Left hindlimb (tissue), 1 donor: ENCODE measurements at places on chromosomes 5 and 9.

DNA sequence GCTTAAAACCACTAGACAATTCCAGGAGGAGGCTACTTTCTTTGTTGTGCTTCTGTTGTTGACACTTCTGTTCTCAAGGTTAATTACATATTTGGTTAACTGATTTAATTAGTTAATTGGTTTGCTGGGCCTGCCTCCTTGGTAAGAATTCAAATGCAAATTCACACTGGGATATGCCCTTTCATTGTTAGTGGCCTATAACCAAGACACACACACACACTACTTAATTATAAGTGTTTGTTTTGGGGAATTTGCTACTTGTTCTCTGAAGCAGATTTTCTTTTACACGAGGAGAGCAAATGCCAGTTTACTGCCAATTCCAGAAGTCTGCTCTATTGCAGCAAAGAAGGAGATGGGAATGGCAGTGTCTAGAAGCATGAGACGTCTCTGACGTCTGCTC, 101.6 kb upstream of the BASP1 start:
- DNase-seq: no peak

DNA sequence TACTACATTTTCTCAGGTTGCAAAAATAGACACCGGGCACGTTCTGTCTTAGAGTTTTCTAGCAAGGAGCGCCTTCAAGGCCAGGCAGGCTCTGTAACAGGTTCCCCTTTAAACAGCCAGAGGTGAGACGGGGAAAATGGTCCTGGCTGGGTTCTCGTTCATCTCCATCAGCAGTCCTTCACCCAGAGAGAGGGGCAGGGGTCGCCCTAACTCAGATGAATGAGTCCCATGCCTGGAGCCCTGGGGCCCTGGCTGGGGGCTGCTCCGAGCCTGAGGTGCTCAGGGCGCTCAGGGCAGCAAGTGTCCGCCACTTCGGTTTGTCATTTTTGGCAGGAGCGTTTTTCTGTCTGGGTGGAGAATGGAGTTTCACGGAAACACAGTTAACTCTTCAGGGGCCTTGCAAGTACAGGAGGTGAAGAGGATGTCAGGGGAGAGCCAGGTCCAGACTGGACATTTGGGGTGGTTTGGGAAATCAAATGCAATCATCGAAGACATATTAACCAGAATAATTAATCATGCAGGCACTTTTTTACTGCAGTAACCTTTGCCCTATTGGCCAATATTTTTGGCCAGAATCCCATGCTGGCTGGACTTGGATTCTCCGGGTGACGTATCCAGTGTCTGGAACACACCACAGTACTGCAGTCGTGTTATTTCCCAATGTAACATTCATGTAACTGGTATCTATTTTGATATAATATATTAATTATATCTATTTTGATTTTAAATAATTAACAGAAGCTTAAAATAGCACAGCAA, 2.9 kb downstream of the NTNG2 start:
- no peak for DNase-seq

GRCh38 chr5:145946112-145946861, 9.9 kb downstream of the SH3RF2 start:
- DNase-seq: no peak

- peak; percentile 31 for DNase-seq
Observed at GRCh38 chr9:101119206-101119819, 90.8 kb downstream of the PLPPR1 start.

GRCh38 chr5:101977729-101978345, 318.2 kb downstream of the SLCO4C1 start:
- DNase-seq: no peak

GRCh38 chr9:110332766-110333165, 4.9 kb downstream of the TXNDC8 start:
- DNase-seq: no peak

DNA sequence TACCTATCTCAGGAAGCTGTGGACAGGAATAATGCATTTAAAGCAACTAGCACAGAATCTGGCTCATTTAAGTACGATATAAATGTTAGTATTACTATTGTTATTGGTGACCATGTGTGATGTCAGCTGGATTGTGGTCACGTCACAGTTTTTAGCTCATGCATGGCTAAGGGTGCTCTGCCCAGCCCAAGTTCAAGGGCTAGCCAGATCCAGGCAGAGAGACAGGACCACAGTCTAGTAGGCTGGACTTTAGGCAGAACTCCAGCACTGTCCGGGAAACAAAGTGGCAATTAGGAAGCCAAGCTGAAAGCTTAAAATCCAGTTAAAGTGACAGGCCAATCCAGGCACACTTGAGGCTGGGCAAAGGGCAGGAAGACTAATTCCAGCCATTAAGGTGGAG, 273.6 kb downstream of the ADAMTSL1 start:
- DNase-seq: peak; percentile 48

DNA sequence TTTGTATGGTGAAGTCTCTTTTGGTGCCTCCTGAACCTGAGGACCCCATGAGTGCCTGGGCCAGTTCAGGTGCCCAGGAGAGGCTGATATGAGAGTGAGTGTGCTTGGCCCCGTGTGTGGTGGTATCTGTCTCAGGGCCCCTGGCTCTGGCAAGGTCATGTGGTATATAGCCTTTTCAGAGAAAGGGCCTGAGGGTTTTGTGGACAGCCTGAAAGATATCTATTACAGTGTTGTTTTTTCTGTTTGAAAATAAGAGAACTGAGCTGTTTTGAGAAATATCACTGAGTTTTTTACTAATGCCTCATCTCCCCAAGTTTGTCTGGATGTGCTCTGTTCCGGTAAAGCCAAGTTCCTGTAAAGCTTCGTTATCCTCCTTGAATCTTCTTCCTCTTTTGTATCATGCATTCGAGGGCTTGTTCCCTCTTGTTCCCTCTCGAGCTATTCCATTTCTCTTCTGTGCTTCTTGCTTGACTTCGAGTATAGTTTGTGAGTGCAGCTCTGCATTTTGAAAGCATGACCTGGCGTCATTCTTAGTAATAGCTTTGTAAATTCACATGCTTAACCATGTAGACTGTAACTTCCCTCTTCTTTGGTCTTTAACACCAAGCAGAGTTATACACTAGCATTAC, 122.3 kb downstream of the MAST4 start:
- no peak for DNase-seq

- no peak for DNase-seq
Observed at GRCh38 chr5:1201327-1202025, at the start of gene SLC6A19. SLC6A19 (plus strand) TSS chr5:1201595; CDS start chr5:1201651, 56 bp downstream.

- peak; percentile 21 for DNase-seq
Observed at GRCh38 chr9:113619491-113620376, 156.2 kb downstream of the RGS3 start.

- no peak for DNase-seq
Observed at GRCh38 chr5:41721516-41721915, 148.7 kb downstream of the OXCT1 start.

- DNase-seq: no peak
Observed at GRCh38 chr5:152290181-152290580, 114.9 kb downstream of the NMUR2 start.

DNA sequence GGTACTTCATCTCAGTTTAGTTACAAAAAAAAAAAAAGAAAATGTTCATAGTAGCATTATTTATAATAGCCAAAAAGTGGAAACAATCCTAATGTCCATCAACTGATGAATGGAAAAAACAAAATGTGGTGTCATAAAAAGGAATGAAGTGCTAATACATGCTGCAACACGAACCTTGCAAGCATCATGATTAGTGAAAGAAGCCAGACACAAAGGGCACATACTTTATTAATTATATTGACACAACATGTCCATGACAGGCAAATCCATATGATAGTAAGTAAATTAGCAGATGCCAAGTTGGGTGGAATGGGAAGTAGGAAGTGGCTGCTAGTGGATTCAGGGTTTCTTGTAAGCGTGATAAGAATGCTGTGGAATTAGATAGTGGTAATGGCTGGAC, 54.2 kb downstream of the PCDHGC5 start:
- no peak for DNase-seq

GRCh38 chr5:58939664-58940063, 356.8 kb downstream of the RAB3C start:
- DNase-seq: no peak

DNA sequence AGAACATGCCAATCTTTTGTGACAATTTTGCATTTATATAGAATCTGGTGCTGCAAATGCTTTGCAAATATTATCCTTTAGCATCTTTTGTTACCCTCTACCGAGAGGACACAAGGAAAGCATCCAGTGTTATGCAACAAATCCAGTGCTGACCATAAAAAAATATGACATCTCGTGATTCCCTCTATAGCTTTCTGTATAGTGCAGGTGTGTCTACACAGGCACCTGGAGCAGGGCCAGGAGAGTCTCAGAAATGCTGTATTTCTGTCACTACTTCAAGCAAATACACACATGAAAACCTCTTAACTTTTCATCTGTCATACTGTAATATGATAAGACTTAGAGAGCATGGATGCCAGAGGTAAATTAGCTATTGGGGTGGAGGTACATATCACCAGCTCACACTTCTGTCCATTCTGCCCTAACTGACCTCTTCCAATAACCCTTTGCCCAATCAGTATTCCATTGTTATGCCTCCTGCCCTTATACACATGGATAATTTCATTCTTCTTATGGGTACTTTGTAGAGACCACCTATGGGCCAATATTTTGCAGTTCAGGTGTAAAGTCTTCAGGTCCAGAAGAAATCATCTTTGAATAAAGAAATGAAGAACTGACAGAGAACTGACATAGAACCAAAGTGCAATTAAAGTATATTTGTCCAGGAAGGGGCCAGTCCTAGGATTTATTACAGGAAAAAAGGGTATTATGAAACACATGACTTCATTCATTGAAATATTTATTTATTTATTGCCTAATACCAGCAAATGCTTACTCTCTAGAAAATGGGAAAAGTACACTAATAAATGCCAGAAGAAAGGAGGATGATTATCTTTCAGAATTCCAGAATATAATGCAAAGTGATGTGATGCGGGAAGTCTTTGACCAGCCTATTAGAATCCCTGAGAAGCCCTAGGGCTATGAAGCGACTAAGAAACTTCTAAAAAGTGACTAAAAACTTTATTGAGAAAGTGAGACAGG, 106.5 kb downstream of the EPB41L4A start:
- no peak for DNase-seq

GRCh38 chr5:160479220-160479619, 57.6 kb downstream of the PTTG1 start:
- no peak for DNase-seq

DNA sequence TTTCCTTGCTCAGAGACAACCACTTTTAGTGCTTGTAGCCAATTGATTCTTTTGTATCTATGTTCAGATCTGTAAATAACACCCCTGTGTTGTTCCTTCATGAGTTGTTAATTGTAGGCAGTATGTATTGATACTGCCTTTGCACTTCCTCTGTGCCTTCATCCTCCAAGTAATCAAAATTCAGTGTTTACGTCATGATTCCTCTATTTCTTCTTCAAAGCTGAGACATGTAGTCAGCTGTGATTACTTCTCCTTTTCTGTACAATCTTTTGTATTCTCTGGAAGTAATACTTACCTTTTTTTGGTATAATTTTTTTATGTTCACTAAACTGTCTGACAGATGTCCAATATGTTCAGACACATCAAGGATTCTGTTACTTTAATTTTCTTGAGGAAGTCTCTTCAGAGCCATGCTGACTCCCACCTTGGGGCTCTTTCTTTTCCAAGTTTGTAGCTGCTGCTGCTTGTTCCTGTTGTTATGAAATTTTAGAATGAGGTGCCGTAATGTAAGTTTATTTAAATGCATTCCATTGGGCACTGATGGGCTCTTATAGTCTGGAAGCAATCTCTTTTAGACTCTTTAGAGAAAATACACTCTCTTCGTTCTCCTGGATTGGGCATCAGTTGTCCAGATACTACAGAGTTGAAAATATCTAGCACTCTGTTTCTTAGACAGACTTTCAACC, 30.5 kb upstream of the LRRC70 start:
- no peak for DNase-seq

- no peak for DNase-seq
Observed at GRCh38 chr5:66850354-66851075, 254.3 kb downstream of the MAST4 start.

DNA sequence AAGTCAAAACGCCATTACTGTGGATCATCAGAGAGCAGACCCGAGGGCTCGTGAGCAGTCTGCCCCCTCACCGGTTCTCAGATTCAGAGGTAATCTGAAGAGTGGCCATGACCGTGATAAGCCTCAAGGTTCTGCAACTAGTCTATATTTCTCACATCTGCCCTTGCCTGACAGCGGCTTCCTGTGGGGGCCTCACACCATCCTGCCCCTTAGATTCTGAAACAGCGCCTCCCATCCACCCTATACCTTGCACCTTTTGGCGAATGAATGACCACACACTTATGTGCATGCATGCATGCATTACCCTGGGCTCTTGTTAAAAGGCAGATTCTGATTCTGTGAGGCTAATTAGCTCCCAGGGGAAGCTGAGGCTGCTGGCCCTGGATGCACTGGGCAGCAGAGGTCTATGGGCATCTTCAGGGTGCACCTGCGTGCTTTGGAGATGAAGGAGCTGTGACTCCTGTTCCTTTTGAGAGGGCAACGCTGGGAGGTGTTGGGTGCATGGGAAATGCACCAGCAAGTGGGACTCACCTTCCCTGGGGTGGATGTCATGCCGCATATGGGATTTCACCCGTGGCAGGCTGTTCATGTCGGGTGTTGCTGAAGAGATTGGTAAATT, 7.8 kb upstream of the GADD45G start:
- no peak for DNase-seq
